K562 (cell line): ENCODE measurements at places on chromosomes 6 and 20.

DNA sequence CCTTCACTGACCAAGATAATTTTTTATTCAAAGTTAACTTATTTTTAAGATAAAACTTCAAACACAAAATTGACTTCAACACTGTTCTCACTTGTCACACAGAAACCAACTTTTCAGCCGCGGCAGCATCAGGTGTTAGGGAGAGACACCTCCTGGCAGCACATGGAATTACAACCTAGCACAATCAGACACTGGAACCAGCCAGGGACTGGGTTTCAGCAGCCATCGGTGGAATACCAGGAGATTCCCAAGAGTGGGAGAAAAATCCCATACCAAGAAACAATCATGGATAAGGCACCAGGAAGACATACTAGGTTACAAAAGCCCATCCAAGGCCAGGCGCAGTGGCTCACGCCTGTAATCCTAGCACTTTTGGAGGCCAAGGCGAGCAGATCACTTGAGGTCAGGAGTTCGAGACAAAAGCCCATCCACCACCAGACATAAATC, 70.0 kb downstream of the SNX5 start:
- DNase-seq: peak; percentile 62

DNA sequence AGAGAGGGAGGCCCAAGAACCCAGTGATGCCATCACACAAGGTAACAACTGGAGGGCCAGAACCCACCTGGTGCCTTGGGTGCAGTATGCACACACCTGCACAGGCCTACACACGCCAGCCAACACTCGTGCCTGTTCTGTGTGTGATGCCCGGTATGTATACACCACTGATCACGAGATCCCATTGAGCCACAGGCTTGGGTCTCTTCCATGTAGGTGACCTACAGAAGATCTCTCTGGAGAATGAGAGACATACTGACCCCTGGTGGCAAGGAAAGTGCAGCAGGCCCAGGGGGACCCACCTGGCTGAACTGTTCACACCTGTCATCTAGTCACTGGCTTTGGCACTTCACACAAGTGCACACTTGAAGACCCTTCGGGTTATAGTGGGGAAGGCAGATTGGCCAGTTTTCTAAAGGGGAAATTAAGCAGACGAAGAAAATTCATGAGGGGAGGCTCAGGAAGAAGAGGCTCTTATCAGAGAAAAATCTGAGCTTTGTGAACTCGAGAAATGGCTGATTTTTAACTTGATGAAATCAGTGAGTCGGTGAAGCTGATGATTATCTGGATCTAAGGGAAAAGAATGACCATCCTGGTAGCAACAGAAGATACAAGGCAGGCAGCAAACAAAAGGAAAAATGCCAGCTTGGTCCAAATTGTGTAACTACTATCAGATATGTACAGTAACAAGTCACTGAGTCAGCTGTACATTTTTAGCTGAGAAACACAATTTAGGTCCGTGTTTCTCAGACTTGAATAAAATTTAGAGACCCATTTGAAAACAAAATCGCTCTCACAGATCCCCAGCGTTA, 69.1 kb upstream of the PBOV1 start:
- peak; percentile 55 for DNase-seq

GRCh38 chr20:32626859-32627636, 41.9 kb upstream of the NOL4L start:
- DNase-seq: no peak

DNA sequence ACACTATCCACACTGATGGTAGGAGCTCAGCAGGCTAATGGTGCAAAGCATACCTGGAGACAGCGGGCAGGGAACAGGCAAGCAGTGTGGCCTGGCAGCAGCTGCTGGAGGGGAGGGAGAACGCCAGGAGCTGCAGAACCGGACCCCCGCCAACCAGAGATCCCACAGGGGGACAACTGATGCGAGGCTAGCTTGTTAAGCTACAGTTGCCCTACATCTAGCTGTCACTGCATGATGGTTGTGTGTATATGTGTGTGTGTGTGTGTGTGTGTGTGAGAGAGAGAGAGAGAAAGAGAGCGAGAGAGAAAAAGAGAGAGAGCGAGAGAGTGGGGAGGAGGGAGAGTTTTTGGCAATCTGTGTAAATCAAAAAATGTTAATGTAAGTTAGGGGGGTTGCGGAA, 69.7 kb upstream of the NHSL1 start:
- no peak for DNase-seq

DNA sequence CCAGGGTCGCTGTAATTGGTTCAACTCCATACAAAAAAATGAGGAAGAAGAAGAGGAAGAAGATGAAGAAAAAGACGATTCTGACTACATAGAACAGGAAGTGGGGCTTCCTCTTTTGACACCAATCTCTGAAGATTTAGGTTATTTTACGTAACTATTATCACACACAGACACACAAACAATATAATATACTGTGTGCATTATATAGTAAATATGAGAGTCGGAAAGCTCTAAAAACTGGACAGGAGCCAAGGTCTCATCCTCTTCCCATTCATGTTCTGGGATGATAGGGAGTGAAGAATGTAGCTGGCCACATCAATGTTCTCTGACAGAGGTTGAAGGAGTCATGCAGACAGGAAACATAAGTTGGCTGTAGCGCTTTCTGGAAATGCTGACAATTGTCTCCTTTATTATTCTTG, 13.3 kb downstream of the RSPH4A start:
- no peak for DNase-seq

DNA sequence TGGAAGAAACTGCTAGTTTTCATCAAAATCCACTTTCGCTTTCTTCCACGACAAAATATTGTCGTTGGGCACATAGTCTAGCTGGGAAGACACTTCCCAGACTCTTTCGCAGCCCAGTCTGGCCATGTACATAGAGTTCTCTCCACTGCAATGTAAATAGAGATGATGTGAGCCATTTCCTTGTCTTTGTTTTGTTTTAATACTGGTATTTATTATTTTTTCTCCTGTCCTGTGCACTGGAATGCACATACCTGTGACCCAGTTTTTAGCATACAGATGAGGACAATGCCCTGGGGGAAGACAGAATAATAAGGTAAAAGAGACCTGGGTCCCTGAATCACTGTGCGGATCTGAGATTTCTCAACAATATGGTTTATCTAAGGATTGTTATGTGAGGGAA, 149.5 kb upstream of the BMP5 start:
- DNase-seq: no peak

DNA sequence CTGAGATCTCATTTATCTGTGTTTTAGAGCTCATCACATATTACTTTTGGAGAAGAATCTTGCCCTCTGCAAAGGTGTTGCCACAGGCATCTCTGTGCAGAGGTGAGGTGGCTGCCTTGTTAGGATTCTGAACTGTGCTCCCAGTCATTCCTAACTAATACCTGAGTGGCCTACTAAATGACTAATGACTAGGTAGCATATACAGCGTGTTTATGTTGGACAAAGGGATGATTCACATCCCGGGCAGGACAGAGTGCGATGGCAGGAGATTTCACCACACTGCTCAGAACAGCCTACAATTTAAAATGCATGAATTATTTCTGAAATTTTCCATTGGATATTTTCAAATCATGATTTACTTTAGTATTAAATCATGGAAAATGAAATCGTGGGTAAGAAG, 23.1 kb upstream of the CGA start:
- DNase-seq: no peak

DNA sequence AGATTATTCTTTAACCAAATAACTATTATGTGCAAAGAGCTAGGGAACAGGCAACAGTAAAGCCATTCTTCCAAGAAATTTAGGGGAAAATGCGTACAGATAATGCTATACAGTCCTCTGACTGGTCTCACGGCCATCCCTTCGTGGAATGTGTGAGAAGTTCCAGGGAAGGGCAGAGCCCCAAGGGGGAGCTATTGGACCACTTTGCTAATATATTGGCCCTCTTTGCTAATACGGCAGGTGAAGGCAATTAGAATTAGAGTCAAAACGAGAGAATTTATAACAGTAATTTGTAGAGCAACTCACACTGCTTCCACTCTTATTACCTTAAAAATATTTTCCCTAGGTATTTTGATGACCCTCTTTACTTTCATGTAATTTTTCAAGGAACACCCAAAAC, 140.4 kb downstream of the IMPG1 start:
- peak; percentile 54 for DNase-seq

DNA sequence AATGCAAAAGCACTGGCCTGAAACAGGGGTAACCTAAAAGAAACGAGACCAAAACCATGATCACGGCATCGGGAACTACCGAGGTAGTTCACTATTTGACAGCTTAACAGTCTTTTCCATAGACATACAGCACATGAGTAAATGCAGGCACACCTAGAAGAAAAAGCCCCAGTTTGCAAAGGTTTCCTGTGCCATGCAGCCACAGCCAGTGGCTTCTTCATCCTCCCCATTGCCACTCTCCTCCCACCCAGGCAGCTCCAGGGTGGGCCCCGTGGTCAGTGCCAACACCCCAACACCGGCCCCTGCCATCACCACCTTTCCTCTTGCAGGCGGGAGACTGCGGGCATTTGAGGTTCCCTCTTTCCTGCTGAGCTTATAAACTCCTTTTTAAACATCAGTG, 115.4 kb downstream of the SLC23A2 start:
- DNase-seq: no peak

- DNase-seq: peak; percentile 59
These were observed 9.8 kb upstream of the HECA start for GRCh38 chr6:139124887-139125672.

DNA sequence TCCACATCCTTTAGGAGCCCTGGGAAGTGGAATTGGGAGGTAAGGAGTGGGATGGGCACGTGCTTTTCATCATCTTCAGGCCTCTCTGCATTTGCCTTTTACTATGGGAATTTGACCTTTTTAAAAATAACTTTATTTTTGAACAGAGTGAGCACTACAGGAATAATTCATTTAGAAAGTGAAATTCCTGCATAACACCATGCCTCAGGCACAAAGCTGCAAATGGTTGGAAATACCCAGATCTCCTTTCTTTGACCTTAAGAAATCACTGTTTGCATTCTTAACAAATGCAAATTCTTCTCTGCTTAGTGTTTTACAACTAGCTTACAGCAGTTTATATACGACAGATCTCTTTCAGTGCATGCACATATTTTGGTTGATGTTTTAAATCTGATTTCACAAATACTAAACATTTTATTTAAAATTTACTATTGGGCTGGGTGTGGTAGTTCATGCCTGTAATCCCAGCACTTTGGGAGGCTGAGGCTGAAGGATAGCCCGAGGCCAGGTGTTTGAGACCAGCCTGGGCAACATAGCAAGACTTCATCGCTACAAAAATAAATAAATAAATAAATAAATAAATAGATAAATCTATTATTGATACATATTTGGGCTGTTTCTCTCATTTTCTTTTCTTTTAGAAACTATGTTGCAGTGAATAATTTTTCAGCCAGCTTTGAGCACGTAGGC, 24.5 kb downstream of the CST8 start:
- no peak for DNase-seq

DNA sequence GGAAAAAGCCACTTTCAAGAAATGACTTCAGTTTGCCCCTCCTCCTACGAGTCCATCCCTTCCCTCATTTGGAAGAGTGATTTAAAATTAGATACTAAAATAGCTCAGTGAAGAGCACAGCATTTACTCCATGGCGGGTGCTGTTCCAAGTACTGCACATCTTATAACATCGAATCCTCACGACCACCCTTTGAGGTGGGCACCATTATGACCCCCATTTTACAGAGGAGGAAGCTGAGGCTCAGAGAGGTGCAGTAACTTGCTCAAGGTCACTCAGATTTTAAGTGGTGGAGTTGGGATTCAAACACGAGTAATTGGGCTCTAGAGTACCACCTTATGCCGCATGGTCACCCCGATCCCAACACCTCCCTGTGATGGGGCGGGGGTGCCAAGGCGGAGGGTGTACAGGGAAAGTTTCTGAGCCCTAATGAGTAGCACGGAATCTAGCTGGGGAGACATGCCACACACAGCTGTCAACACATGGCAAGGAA, 25.5 kb downstream of the TTBK1 start:
- DNase-seq: no peak

- no peak for DNase-seq
These were observed 67.3 kb downstream of the TRAM2 start for GRCh38 chr6:52509281-52510212.

- DNase-seq: peak; percentile 18
These were observed 39.7 kb downstream of the SH3BGRL2 start for GRCh38 chr6:79670789-79671188.

DNA sequence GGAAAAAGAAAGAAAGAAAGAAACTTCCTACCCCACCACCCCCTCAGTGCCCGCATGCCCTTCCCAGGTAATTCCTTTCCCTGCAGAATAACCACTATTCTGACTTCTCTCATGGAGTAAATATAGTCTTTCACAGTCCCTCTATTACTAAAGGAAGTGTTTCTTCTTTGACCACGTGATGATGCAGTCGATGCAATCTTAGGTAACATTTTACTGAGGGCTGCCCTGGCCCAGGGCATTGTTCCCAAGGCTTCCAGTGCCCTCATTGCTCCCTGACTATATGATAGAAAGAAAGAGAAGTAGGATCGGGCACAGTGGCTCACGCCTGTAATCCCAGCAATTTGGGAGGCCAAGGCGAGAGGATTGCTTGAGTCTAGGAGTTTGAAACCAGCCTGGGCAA, 29.1 kb downstream of the ARHGAP40 start:
- DNase-seq: no peak

- no peak for DNase-seq
These were observed 259.6 kb upstream of the PLN start for GRCh38 chr6:118288355-118289124.

DNA sequence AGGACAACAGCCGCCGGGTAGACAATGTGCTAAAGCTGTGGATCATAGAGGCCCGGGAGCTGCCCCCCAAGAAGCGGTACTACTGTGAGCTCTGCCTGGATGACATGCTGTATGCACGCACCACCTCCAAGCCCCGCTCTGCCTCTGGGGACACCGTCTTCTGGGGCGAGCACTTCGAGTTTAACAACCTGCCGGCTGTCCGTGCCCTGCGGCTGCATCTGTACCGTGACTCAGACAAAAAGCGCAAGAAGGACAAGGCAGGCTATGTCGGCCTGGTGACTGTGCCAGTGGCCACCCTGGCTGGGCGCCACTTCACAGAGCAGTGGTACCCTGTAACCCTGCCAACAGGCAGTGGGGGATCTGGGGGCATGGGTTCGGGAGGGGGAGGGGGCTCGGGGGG, 16.7 kb upstream of the ZBTB9 start:
- DNase-seq: no peak

GRCh38 chr6:43916924-43917877, 147.2 kb downstream of the VEGFA start:
- no peak for DNase-seq

- no peak for DNase-seq
These were observed 4.7 kb downstream of the ADA start for GRCh38 chr20:44646641-44647274.

- DNase-seq: no peak
These were observed 26.8 kb downstream of the ZBTB9 start for GRCh38 chr6:33481192-33481591.

GRCh38 chr6:6920114-6920986, 187.4 kb upstream of the RREB1 start:
- no peak for DNase-seq
